ENCODE measurements at places on chromosomes 13 and 19.

DNA sequence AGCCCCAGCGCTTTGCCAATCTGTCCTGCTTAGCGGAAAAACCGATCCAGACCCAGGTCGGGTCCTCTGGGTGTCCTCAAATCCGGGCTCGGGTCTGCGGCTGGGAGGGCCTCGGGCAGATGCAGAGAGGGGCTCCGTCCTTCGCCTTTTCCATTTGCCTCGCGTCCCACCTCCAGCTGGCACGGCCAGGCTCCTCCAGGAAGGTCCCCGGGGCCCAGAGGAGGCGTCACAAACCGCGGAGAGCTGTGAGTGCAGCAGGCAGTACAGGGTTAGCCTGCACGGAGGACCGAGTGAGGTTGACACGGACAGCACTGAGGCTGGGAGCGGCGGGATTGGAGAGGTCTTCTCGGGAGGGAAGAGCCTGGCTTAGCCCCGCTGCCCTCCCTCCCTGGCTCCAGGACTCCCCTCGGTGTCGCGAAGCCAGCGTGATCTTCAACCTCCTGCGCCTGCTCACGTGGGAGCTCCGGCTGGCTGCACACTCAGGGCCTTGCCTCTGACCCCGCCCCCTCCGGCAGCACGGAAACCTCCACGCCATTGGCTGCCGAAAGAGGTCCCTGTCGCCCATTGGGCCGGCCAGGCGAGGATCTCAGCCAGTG, 2.8 kb upstream of the IFNL2 start:
- peak; percentile 73 for DNase-seq

DNA sequence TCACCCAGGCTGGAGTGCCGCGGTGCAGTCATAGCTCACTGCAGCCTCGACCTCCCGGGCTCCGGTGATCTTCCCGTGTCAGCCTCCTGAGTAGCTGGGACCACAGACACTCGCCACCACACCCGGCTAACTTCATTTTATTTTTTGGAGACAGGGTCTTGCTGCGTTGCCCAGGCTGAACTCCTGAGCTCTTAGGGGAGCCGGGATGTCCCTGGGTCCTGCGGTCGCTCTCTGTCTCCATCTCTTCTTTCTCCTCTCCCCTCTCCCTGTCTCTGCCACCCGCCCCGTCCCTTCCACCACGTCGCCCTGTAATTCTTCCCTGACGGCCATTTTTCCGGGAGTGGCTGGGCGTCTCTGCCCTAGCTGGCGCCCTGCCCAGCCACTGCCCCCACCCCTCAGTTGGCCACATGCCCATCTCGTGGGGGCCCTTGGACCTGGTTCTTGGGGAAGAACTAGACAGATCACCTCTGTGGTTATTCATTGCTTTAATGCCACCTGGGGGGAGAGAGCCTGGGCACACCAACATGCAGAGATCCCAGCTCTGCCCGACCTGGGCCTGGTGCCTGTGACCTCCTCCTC, 18.9 kb downstream of the ARID3A start:
- no peak for DNase-seq

DNA sequence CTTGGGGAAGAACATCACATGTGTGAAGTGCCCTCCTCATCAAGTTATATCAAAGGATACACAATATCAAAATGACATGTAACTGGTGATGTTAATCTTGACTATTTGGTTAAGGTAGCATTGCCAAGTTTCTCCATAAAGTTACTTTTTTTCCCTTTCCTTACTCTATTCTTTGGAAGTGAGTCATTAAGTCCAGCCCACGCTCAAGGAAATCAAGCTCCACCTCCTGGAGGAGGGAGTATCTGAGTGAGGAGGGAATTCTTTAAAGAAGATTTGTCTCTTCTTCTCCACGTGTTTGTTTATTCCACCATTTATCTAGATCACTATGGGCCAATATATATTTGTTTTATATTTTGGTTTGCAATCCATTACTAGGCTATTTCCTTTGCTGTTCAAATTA, 33.6 kb upstream of the FNDC3A start:
- no peak for DNase-seq

DNA sequence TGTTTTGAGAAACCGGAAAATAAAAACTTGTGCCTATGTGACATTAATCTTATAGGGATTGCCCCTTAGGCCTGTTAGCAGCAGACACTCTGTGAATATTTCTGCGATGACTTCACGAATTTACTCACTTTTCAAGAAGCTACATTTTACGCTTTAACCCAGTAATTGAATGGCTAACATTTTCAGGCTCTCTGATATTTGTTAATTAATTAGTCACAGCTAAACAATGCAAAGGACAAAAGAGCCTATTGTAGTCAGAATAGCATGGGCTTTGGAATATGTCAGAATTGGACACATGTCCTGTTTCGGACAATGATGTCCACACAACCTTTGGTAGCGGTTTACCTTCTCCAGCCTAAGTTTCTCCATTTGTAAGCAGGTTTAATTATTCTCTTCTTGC, 506.6 kb downstream of the EFNB2 start:
- no peak for DNase-seq

GRCh38 chr13:48858122-48858902, 117.4 kb upstream of the FNDC3A start:
- DNase-seq, result no peak

DNA sequence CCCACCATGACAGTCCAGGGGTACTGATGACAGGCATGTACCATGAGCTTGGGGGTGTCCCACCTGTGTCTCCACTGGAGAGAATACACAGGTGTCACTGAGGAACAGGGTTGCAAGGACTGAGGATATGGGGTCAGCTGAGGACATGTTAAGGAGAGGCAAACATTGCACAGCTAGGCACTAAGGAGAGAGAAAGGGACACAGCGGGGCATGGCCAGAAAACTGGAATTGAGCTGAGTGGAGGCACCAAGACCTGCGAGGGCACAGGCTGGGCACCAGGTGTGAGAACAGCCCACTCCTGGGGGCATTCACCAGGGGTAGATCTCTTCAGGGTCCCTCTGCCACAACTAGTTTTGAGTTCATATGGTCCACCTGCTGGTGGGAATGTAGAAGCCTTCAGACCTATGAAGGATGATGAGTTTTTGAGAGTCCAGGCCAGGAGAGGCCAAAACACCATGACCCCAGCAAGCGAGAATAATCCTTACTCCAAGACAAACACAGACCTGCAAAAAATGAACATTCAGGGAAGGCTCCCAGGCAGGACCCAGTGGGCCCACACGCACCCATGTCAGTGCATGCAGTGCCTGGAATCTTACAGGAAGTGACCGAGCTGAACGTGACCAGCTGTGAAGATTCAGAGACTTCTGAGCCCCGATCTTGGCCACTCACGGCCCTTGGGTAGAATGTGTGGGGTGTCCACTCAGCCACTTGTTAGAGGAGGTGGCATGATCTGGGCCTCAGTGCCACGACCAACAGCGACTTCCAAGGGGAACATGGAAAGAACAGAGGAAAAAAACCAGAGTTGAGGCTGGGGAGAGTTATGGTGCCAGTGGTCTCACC, 1.4 kb upstream of the ZNF584 start:
- DNase-seq, result peak; percentile 52

All from GM23338 (cell line).